ENCODE measurements at places on chromosomes 5 and 9. TPM values are rescaled to one million over a fixed set of nuclear protein-coding genes. Genes with fewer than 3 reads are reported as not detected.

The RASGRF2 gene
- 14.7 TPM for total RNA-seq

The FSD1L gene
- 13.2 TPM for total RNA-seq

The FAM200C gene
- 4.8 TPM for total RNA-seq

The KIF24 gene
- total RNA-seq, result 2.8 TPM

The SIL1 gene
- total RNA-seq, result 48.6 TPM

The GPSM1 gene
- total RNA-seq, result 11.6 TPM

The MLANA gene
- not detected for total RNA-seq

The POU5F2 gene
- 1.8 TPM for total RNA-seq

The FOXD4L4 gene
- total RNA-seq, result 0.31 TPM

GRCh38 chr5:100479079-100479688, 56.0 kb upstream of the FAM174A start:
- no peak for DNase-seq

- DNase-seq, result no peak
Measured at GRCh38 chr9:136694163-136694871, 7.1 kb upstream of the AGPAT2 start.

DNA sequence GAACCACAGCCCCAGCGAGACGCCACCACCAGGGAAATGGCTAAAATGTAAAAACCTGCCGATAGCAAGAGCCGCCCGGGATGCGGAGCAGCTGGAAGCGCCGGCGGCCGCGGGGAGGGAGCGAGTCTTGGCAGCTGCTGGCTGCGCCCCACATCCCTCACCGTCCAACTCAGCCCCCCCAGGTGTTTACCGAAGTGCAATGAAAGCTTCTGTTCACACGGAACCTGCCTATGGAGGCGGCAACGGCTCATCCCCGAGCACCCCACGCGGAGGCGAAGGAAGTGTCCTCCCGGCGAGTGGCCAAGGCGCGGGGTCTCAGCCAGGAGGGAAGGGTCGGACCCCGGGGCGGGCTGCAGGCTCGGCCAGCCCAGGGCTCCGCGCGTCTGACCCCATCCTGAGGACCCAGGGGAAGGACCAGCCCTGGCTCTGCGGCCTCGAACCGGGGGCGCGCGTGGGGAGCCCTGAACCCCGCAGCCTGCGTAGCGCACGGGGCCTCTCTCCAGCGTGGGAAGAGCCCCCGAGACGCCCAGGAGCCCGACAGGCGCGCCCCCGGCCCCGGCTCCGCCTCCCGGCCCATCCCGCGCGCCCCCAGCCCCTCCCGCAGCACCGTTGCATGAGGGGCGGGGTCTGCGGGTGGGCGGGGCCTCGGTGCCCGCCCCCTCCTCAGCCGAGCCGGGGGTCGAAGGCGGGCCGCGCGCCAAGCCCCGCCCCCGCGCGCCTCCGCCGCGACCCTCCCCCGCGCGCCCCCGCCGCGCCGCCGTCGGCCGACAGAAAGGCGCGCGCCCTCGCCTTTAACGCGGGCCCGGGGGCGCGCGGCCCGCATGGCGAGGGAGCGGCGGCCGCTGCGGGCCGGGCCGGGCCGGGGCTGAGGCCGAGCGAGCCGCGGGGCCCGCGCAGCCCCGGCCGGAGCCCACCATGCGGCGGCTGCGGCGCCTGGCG, at the start of gene DIPK1B:
DIPK1B (plus strand) TSS at position 822 of the 939 bp plus-strand sequence; CDS start at position 916, 94 bp downstream.
- DNase-seq, result no peak

DNA sequence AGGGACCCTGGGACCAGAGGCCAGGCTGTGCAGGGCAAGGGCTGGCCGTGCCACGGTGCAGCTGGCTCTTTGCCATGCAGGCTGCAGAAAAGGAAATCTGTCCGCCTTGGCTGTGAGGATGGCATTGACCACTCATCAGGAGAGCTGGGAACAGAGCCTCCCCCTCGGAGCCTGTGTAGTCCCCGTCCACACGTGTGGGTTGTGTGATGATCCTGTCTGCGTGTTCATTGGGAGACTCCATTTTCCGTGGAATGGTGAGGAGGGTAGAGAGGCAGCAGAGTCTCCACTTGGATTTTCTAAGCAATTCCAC, 47.7 kb downstream of the EHMT1 start:
- DNase-seq, result no peak

DNA sequence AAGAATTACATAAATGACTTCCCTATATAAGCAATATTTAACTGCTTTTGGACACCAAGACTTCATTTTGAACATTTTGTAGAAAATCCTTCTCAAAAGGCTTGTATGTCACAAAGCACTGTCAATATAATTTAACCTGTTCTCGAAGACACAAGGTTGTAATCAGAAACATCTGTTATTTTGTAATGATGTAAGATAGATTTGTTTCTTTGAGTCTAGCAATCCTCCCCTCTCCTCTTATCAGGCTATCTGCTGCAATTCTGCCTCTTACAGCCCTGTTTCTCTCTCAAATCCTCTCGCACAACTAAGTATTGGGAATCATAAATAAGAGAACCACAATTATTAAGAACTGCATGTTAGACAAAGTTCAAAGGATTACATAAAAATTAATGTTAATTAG, 18.6 kb upstream of the TARS1 start:
- DNase-seq, result no peak

DNA sequence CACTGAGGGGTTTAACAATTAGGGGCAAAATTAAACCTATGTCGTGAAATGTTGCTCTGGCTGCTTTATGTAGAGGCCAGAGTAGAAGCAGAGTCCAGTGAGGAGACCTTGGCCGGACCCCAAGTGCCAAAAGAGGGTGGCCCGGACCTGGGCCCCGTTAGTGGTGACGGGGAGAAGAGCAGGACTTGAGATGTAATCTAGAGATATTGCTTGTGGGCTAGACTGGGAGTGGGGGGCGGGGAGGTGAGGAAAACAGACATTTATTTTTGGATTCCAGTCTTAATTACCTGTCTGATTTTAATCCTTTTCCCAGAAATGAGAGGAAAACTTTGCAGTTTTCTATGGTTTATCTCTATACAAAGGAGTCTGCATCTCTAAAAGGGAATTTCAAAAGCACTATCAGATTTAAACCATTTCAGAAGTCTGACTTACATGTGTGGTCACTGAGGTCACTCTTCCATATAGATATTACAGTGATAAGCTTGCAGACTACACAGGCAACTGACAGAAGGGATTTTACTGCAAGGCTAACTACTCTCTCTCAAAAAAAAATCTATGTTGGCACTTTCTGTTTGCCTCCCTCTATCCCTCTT, 108.1 kb downstream of the MED27 start:
- DNase-seq, result no peak

DNA sequence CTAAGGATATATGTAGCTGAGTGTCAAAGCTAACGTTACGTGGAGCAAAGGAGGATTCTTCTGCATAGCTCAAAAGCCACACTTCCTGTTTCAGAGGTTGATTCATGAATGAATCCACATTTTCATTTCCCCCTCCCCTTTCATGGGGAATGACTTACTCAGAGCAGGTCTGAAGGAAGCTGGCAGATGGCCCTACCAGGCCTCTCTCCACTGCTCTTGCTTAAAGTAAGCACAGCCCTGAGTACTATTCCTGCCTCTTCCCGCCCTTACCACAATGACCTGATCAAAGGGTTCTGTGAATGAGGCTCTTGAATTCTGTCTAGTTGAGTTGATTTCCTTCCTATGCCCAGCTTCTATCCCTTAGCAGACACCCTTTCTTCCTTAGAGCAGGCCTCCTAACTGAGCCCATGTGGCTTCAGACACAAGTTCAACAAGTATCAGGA, 6.3 kb downstream of the IGIP start:
- no peak for DNase-seq

DNA sequence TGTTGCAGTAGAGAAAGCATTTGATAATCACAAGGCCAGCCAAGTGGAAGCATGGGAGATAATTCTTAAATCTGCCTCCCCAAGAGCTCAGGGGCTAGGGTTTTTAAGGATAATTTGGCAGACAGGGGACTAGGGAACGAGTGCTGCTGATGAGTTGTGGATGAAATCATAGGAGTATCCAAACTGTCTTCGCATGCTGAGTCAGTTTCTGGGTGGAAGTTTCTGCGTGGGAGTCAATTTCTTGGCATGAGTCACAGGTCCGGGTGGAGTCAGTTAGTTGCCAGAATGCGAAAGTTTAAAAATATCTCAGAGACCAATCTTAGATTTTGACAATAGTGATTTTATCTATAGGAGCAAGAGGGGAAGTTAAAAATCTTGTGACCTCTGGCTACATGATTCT, 112.6 kb downstream of the TMC1 start:
- DNase-seq, result no peak

DNA sequence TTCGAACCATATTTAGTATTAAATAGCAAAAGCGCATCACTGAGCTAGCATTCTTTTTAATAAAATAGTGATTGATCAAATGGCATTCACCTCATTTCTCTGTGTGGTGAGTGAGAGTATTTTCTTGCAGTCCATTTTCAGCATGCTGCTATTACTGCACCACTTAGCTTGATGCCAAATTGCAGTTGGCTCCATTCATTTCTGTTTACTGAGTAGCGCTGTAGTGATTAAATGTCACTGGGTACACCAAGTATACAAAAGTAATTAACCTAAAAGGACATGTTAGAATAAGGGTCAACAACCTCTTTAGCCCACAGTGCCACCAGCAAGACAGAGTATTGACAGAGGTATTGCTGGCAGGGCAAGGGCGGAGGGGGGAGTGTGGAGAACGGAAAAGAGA, 122.0 kb downstream of the TLE4 start:
- no peak for DNase-seq

DNA sequence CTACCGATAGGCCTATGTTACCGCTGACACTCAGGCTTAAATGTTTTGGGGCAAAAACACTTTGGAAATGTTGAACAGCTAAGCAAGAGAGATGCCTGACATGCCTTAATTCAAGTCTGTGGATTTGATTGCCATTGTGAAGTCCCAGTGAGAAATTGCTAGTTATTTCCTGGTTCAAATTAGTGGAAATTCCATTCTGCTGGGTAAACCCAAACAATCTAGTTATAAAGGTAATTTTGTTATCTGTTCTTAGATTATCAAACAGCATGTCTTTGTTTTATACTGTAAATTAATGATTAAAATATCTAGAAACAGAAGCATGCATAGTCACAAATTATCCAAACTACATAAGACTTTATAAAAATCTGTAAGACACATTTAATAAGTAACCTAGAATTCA, 96.6 kb downstream of the PJA2 start:
- no peak for DNase-seq

GRCh38 chr9:131539223-131539923, 6.0 kb upstream of the PRRT1B start:
- DNase-seq, result no peak

GRCh38 chr5:161889971-161890370, 42.1 kb downstream of the GABRA1 start:
- DNase-seq, result no peak

- DNase-seq, result no peak
Measured at GRCh38 chr9:73845954-73846690, 651.0 kb upstream of the RORB start.

GRCh38 chr5:144207875-144208444, 37.3 kb downstream of the KCTD16 start:
- no peak for DNase-seq

- DNase-seq, result no peak
Measured at GRCh38 chr5:158832731-158833130, 267.0 kb downstream of the EBF1 start.

DNA sequence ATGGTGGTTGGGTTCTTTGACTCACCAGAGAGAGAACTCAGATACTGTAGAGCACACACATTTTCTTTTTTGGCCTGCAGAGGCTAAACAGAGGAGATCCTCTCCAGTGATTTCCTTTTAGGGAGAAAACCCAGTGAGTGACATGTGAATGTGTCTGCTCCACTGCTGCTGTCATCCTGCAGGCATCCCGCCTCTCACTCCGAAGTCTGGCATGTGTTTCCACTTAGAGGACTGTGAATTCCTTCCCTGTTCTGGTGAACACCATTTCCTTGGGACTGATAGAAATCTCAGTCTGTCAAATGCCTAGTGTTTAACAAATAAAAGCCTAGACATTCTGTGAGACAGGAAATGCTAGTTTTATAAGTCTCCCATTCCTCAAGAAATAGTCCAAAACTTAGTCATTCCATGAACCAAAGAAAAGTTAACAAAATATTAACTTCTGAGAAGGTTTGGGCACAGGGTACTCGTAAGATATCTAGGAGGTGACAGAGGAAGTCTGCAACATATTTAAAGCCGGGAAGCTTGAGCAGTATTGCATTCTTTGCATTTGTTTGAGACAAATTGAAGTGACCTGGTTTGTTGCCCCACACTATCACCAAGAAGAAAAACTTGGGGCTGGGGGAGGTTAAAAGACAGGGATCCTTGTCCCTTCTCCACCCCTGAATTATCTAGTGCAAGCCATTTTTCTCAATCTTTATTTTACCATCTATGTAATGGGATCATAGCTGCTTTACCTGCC, 74.9 kb upstream of the NIPAL4 start:
- no peak for DNase-seq

GRCh38 chr5:115703514-115703913, 77.7 kb upstream of the TMED7 start:
- DNase-seq, result no peak

GRCh38 chr9:19927560-19927959, 138.7 kb upstream of the SLC24A2 start:
- no peak for DNase-seq

DNA sequence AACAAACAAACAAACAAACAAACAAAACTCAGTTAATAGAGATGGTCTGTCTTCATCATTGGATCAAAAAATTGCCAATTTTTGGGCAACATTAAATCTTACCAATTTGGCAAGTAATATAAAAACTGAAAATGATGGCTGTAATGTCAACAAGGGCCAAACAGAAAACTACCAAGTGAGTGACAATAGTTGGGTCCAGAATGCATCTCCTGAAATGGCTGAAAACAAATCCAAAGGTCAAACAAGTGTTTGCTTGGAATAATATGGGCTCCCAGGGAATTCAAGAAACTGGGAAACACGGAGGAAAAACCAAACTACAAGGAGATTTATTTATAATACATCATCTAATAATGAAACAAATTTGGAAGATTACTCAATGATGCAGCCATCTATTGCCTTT, 25.1 kb downstream of the BAAT start:
- DNase-seq, result no peak

GRCh38 chr5:43037636-43038495, 2.3 kb downstream of the ANXA2R start:
- peak; percentile 34 for DNase-seq

DNA sequence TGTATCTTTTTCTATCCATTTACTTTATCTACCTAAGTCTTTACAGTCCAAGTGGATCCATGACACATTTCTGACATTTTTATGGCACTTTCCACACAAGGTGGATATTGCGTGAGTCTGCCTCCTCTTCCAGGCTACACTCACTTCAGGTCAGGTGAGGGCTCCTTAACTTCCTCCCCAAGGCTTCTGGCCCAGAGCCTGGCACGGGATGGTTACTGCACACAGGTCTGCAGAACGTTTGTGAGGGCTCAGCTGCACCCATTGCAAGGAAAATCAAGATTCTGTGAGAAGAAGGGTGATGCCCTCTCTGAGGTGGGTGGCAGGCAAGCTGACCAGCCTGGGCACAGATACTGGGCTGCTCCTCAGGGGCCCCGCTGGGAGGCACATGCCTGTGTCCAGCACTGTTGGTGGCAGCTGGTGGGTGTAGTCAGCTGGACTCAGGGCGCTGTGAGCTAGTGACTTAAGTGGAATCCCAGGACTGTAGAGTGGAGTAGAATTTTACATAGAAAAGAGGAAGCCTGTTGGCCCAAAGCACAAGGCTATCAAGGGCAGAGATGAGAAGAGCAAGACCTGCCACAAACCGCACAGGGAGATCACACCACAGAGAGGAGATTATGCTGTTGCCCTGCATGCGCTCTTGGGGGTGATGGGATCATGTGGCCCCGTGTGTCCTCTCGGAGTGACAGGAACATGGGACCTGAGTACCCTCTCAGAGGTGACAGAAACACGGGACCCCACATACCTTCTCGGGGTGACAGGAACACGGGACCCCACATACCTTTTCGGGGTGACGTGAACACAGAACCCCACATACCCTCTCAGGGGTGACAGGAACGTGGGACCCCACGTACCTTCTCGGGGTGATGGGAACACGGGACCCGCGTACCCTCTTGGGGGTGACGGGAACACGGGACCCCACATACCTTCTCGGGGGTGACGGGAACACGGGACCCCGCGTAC, 21.3 kb downstream of the AHRR start:
- no peak for DNase-seq
